ENCODE measurements at places on chromosomes 6 and 20.

DNA sequence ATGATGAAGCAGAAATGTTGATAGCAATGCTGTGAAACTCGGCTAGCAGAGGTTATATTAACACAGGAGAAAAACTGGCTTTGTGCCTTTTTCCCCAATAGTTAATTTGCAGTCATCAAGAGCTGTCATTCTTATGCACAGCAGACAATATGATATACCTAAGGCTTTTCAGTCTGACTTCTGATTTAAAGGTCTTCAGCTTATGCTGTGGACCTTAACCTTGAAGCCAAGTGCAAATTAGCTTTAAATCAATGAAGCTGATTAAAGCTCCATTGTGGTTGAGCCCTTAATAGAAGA is 171.6 kb upstream of the ID4 start:
- peak; percentile 9 for ATAC-seq

- peak; percentile 62 for ATAC-seq
These were observed 37.4 kb upstream of the SLC9A8 start for GRCh38 chr20:49775229-49775693.

- peak; percentile 41 for ATAC-seq
These were observed 2.1 kb downstream of the TSPYL4 start for GRCh38 chr6:116251568-116252384.

DNA sequence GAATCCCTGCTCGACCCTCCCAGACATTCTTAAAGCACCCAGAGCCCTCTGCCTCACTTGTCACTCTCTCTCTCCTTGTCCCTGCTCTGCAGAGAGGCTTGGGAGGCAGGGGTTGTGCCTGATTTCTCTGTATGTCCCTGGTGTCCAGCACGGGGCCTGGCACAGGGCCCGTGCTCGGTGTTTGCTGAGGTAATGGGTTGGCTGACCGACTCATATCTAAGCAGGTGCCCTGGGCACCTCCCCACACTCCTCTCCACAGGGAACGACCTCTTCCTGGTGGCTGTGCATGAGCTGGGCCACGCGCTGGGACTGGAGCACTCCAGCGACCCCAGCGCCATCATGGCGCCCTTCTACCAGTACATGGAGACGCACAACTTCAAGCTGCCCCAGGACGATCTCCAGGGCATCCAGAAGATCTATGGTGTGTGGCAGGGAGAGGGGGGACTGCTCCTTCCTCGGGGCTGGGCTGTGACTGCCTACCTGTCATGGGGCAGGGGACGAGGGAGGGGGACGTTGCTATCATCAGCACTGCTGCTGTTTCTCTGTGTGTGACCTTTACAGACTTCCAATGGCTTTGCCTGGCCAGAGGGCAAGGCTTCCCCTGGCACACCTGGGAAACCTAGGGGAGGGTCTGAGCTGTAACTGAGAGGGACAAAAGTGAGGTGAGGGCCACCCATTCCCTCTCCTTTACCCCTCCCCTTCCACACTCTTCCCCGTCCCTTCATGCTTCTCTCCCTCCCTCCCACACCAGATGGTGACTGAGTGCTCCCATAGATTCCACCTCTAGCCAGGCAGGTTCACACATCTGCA is 14.2 kb downstream of the MMP24OS start:
- ATAC-seq = peak; percentile 32

- no peak for ATAC-seq
These were observed 34.4 kb downstream of the EDN3 start for GRCh38 chr20:59334651-59335300.

DNA sequence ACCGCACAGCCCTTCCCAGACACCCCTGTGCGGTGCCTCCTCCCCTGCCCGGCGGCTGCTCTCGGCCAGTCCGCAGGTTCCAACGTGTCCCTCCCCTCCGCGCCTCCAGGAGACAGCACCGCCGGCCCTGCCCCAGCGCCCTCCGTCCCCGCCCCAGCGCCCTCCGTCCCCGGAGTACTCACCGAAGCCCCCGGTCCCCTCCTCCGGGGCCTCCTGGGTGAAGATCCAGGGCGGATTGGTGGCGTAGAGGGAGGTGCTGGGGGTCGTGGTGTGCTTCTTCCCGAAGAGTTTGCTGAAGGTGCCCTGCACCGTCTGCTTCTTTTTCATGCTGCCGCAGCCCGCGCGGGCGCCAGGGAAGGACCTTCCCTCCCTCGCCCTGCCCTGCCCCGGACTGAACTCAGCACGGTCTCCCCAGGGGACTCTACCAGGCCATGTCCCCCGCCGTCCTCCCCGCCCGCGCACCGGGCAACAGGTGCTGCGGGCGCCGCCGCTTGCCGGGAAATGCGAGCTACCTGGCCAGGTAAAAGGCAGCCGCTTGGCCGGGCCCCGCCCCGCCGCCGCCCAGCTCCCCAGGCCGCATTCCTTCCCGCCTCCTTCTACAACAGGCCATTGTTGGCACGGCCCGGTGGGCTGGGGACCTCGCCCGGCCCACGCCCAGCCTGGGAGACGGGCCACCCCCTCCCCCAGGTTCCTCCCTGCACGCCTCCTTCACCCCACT is at the start of gene C6orf132:
Gene C6orf132, minus strand, starts transcription at position 503 of the 718 bp plus-strand sequence. Its CDS starts 176 bp downstream, at position 327.
- no peak for ATAC-seq

- no peak for ATAC-seq
These were observed 35.6 kb upstream of the PRELID3B start for GRCh38 chr20:59078231-59078630.

GRCh38 chr6:125099211-125100073 is 54.1 kb upstream of the TPD52L1 start:
- ATAC-seq = peak; percentile 81

GRCh38 chr6:13235339-13235738 is 93.0 kb downstream of the TBC1D7 start:
- ATAC-seq = no peak

DNA sequence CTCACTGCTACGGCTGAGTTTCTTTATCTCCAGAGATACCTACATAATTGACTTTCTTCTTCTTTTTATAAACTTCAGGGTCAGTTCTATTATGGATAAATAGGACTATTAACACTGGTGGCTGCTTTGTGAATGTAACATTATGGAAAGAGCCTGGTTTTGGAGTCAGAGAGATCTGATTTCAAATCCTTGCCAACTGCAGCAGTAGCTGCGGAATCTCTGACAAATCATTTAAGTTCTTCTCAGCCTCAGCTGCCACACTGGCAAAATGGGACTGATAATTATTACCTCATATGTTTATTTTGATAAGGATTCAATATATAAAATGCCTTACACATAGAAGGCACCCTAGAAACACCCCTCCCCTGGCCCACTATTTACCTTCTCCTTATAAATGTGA is 160.5 kb downstream of the BACH2 start:
- no peak for ATAC-seq

DNA sequence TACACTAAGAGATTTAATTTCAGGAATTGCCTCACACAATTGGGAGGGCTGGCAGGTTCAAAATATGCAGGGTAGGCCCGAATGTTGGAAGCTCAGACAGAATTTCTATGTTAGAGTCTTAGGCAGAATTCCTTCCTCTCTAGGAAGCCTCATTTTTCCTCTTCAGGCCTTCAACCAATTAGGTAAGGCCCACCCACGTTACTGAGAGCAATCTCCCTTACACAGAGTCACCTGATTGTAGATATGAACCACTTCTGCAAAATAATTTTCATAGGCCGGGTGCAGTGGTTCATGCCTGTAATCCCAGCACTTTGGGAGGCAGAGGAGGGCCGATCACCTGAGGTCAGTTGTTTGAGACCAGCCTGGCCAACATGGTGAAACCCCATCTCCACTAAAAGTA is 50.2 kb upstream of the HIVEP1 start:
- no peak for ATAC-seq

DNA sequence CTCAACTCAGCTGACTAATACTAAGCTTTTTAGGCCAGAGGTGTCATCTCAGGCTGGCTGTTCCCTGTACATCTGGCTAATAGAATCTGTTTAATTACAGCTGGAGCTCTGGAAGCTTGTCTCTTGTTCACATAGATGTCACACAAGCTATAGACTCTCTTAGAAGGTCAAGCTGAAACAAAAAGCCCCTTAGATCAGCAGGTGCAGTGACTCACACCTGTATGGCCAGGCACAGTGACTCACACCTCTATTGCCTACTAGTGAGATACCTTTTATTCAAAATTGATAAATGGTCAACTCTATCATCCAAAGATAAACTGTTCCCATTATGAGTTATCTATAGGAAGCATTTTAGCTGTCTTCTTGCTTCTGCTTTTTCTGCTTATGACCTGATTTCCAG is 29.9 kb upstream of the MTHFD1L start:
- no peak for ATAC-seq

- no peak for ATAC-seq
These were observed 11.4 kb upstream of the PARD6B start for GRCh38 chr20:50720026-50720425.

- peak; percentile 4 for ATAC-seq
These were observed 39.9 kb upstream of the HMGA1 start for GRCh38 chr6:34196833-34197195.

DNA sequence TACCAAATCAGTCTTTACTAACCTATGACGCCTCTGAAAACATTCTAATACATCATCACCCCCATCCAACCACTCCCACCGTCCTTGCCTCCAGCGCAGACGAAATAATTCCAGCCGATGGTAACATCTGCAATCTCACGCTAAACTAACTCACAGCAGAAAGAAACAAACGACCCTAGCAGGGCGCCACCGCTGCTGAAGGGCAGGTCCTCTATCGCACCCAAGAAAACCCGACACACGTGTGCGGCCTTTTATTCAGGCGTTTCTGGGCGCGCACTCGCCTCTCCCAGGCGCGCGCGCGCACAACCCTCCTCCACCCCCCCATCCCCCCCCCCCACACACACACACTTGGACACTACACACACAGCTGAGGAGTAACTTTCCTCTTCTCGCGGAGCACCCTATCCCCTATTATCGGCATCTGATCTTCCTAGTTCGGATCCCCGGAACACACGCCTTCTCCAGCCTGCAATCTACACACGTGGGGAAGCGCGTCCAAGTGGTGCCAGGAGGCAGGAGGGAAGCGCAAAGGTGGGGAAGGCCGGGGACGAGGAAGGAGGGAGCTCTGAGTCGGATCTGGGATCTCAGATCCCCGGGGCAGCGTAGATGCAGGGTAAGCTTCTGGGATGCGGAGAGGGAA is 1.4 kb downstream of the GFOD1 start:
- peak; percentile 24 for ATAC-seq

DNA sequence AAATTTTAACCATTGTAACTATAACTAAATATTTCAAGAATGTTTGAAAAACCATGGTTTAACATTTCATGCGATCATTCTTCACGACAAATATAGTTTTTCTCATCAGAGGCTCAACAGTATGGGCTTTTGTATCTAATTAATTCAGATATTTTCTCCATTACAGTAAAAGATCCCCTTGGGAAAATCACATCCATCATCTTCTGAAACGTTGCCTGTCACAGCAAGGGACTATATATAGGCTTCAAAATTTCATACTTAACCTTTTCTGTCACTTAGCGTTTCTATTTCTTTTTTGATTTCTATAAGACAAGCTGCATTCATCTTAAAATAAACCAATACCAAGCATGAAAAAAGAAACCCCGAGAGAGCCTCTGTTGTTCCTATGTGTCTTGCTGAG is 710.0 kb downstream of the PRKN start:
- no peak for ATAC-seq

DNA sequence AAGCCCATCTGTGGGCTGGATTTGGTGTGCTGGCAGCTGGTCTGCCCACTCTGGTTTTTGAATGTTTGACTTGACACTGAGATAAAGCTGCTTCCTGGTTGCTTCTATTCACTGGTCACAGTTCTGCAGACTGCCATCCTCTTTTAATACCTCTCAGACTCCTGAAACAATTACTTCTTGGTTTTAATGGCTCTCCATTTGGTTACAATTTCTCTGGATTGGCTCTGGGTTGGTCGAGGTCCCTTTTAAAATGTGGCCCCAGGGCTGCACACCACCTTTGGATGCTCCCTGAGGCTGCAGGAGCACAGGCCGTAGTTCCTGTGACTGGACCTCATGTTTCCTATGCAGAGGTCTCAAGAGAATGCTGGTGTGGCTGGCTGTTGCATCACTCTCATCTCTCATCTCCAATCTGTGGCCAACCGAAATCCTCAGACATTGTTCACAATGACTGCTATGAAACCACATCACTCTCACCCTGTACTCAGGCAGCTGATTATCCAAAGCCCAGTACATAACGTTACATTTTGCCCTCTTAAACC is 98.5 kb downstream of the INSM1 start:
- ATAC-seq = no peak

GRCh38 chr6:89412071-89413005 is at the start of gene RRAGD:
TSS of gene RRAGD (minus strand) at chr6:89412273. CDS start at chr6:89411993, 280 bp downstream.
- peak; percentile 47 for ATAC-seq

DNA sequence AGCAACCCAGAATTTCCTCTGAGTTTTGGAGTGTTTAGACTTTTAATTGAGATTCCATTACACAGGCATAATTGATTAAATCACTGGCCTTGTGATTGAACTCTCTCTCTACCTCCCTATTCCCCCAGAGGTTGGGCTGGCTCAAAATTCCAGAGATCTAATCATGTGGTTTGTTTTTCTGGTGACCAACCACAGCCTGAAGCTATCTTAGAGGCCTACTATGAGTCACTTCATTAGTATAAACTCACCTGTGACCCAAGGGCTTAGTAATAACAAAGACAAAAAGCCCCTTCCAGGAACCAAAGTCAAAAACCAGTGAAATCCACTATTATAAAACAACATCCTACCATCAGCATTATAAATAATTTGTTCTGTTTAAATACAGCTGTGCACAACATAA is 992.5 kb upstream of the CITED2 start:
- no peak for ATAC-seq

DNA sequence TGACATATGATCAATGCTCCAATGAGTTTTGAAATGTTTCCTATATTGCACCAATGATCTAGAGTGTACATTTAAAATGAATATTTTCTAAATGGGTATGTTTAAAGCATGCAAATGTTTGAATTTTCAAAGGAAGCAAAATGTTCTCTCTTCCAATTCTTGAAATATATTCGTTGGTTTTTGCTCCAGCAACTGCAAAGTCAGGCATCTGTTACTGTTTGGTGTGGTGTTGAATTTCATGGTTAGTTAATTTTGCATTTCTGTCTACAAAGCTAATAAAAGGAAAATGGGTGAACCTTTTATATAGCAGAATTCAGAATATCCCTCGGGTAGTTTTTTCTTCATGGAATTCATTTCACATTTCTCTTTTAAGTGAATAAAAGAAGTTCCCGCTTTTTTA is 1018.3 kb downstream of the GRIK2 start:
- ATAC-seq = no peak

DNA sequence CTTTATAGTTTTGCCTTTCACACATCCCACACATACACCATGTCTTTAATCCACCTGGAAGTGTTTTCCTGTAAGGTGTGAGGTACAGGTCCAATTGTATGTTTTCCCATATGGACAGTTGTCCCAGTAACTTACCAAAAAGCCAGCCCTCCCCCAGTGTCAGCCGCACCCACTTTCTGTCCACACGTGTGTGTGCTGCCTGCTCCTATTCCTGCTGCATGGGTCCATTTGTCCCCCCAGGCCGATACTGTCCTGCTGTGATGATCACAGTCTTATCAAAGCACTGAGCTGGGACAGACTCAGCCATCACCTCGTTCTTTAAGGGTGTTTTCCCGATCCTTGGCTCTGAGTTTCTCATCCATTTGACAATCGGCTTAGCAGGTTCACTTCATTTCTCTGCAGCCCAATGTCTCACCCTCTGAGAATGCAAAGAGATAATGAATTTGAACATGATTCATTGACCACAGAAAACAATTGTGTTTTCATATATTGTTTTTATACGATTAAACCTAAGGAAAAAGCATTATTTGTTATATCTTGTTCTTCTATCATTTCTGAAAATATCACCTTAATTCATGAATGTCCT is 9.6 kb downstream of the VSX1 start:
- no peak for ATAC-seq
